Suppressor macrophage treated with lipopolysaccharide for 4 hours (primary cell): ENCODE measurements at places on chromosomes 4 and X.

GRCh38 chrX:154059729-154060245, 37.7 kb downstream of the MECP2 start:
- DNase-seq, result no peak

- no peak for DNase-seq
These were observed 33.3 kb upstream of the DSPP start for GRCh38 chr4:87574996-87575395.

DNA sequence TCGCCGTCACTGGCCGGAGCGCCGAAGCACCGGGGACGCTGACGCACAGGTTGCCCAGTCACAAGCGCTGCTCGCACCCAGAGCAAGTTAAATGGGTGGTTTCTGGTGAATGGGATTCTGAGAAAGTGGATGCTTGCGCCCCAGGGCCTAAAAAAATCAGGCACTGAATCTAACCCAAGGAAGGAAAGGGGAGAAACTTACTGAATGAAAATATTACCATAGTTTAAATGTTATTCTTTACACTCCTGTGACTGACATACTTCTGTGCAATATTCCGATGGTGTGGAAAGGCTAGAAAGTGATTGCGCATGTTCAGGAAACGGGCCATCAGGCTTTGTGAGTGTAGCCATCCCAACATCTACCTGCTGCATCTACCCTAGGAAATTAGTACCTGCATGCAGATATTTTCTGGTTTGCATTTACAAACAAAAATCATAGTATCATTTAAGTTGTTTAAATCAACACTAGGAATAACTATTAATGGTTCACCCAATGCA, 838 bp upstream of the ABCG2 start:
- DNase-seq, result peak; percentile 31

- DNase-seq, result no peak
These were observed 195.8 kb downstream of the GPM6A start for GRCh38 chr4:175616287-175616686.

GRCh38 chr4:136458326-136458725, 1074.0 kb downstream of the PCDH18 start:
- DNase-seq, result no peak

GRCh38 chrX:47218280-47218919, at the start of gene CDK16:
CDK16 (plus strand) TSS chrX:47218681; CDS start chrX:47223558, 4,877 bp downstream.
- DNase-seq, result peak; percentile 81

DNA sequence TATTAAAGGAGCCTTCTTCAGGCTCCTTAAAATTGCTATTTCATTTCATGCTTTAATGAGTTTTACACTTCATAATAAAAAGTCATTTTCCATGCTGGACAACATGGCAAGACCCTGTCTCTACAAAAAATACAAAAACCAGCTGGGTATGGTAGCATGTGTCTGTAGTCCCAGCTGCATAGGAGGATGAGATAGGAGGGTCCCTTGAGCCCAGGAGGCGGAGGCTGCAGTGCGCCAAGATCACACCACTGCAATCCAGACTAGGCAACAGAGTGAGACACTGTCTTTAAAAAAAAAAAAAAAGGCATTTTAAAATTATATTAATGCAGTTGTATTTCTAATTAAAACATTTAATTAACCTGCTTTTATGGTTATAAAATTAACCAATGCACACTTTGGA, 49.2 kb downstream of the PDS5A start:
- DNase-seq, result no peak

DNA sequence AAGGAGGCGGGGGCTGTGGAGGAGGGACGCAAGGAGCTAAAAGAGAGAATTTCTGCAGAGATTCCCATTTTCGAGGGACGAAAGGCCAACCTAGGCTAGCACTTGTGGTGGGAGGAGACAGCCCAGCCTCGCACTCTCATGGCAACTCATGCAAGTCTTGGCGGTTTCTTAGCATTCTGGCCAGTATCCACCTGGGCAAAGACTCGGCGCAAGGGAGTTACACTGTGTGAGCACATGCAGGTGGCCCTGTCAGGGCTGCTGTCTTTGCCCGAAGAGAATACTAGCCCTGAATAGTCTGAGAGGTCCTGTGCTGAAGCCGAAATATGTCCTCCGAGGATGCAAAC, 15.5 kb downstream of the MCF2 start:
- DNase-seq, result no peak

DNA sequence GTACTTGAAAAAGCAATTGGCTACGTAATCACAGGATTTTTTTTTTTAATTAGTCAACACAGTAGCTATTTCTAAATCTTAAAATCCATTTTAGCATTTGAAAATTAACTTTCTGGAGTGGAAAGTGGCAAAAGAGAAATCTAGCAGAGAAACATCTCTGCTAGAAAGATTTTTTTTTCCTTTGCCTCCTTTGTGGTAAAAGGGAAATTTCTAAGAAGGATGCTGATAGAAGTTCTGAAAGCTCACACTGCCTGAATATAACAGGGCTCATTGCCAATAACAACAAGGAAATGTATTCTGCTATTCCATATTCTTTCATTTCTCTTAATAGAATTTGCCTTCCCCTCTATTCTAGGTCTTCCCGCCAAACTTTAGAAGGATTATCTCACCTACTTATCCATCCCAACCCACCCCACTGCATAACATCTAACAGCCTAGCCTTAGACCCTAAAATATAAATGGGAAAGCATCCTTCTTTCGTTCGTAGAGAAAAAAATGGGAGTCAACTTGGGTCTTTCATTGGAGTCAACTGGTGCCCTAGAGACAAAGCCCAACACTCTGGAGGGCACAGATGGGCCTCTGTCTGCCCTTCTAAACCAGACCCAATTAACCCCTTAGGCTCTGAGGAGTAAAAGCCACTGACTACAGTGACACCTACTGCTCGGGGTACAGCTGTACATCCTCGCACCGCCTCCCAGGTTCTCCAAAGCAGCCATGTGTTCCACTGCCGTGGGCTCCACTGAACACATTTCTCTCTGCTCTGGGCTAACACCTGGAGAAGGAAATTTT, 103.9 kb downstream of the MAML3 start:
- DNase-seq, result no peak

DNA sequence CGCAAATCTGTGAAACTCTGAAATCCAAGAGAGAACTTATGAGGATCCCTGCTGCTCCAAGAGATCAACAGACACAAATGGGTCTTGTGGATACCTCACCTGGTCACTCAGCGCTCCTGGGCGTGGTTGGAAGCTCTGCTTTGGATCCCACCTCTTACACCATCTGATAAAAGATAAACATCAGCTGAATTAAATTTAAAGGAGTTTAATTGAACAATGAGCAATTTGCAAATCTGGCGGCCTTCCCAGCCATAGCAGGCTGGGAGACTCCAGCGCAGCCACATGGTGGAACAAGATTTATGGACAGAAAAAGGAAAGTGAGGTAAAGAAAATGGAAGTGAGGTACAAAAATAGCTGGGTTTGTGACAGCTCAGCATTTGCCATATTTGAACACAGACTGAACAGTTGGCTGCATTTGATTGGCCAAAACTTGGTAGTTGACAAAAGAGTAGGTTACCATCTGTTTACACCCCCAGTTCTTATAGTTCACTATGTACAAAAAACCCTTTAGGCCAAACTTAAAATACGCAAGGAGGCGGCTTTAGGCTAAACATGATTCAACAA, 437.3 kb upstream of the NDST3 start:
- no peak for DNase-seq

DNA sequence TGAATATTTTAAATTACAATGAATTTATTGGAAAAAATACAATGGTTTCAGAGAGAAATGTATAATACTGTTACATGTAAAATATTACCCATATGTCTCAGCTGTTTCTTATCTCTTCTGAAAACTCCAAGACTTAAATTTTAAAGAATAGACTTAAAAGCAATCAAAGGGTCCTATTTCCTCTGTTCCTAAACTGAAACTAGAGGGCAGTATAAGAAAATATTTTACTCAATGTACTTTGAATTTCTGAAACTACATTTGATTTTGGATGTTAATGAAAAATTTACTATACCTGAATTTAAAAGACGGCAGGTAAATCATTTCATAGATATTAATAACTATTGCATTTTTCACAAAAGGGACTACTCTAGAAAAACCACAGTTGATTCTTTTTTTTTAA, 200.2 kb downstream of the LRBA start:
- no peak for DNase-seq

DNA sequence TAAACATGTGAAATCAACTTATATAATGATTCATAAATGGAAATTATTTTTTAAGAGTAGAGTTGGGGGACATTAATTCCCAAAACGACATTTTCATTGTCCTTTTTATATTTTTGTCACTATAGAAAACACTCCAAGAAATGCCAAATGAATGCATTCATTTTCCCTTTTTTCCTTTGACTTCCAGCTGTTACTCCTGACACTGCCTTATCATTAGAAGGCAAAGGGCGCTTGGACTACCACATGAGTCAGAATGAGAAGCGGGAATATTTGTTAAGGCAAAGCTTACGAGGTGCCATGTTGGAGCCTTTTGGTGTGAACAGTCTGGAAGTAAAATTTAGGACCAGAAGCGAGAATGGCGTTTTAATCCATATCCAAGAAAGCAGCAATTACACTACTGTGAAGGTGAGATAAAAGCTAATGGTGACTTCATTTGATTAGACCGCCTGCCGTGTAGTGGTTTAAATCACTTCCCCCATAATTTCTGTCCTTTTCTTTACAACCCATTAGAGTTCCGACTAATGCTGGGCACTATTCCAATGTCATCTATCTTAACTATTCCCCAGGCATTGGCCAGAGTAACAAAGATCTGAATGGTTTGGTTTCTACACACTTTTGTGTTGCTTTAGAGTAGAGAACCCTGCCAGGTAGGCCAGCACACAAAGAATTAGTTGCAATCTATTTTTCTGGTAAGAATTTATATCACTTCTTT, 166.7 kb downstream of the FAT4 start:
- no peak for DNase-seq

DNA sequence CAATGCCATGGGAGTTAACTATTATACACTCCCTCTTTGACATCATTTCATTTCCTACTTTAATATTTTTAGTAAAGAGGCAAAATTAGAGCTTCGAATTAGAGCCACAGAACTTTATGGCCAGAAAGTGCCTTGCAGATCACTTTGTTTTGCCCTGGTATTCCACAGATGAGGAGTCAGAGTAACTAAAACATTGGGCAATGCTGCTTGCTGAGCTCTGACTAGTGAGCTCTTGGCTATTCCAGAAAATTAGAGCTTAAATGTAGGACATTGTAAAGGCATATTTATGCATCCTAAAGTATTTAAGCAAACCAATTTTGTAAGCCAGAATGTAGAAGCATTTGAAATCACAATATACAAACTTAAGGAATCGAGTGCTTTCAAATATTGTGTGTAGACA, 6.3 kb upstream of the ZNF827 start:
- no peak for DNase-seq

DNA sequence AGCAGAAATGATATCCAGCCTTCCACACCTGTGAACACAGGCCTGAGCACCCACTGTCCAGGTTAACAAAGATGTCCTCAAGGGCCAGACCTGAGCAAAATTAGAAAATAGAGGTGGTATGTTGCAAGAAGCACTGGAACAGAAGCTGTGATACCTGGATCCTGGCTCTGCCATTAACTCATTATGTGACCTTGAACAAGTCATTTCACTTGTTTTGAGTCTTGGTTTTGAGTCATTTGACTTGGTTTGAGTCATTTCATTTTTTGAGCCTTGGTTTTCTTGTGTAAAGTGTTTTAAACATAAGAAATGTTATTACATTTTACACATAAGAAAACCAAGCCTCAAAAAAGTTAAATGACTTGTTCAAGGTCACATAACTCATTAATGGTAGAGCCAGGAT, 2.9 kb upstream of the NWD2 start:
- no peak for DNase-seq

- DNase-seq, result peak; percentile 79
These were observed 12.4 kb downstream of the EPGN start for GRCh38 chr4:74320559-74321118.

DNA sequence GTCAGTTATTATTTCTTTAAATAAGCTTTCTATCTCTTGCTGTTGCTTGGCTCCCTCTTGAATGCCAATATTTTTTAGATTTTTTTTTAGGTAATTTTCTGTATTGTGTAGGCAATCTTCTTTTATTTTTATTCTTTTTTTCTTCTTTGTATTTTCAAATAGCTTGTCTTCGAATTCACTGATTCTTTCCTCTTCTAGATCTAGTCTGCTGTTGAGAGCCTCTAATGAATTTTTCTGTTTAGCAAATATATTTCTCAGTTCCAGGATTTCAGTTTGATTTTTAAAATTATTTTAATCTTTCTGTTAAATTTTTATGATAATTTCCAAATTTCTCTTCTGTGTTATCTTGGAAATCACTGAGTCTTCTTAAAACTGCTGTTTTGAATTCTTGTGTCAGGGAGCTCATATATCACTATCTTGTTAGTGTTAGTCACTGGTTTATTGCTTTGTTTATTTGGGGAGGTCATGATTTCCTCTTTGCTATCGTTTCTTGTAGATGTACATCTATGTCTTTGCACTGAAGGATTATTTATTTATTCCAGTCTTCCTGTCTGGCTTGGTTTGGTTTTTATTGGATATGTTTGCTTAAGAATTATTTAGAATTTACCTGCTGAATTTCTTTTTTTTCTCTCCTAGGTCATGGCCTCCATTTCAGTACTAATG, 39.9 kb upstream of the GPRIN3 start:
- no peak for DNase-seq

GRCh38 chrX:1679238-1679637, 64.4 kb downstream of the ASMT start:
- DNase-seq, result peak; percentile 56

DNA sequence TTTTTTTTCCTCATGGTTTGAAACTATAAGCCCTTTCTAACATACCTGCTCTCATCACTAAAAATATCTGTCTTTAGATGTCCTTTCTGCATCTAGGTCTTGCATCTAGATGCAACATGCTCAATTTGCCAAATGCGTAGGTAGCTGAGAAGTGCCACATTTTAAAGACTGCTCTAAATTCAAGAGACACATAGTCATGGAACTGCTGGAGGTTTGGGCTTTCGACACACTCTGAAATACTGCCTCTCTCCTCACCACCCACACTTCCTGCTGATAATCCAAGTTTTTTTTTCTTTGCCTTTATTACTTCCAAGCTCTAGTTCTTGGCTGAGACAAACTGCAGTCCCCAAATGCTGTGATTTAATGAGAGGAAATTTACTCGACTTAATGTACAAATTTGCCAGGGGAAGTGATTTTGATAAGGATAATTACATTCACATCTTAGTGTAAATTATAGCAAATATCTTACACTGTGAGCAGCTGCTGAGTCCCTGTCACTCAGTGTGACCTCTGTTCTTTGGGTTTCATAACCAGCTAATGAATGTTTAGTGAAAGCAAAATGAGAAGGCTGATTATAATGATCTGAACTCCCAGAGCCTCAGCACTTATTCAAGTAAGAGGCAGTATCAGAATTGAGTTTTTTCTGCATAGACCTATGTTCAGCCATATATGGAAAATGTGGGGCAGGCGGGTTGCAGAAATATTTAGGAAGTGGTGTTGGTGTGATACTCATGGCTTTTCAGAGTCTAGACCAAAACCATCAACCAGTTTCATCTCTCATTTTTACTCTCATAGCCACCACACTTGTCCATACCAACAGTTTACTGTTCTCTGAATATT, 31.3 kb downstream of the DRD5 start:
- DNase-seq, result peak; percentile 53
